ENCODE measurements at places on chromosomes 3 and 15.

- no peak for DNase-seq
Observed at GRCh38 chr3:129003578-129004112, 2.5 kb downstream of the EFCC1 start.

DNA sequence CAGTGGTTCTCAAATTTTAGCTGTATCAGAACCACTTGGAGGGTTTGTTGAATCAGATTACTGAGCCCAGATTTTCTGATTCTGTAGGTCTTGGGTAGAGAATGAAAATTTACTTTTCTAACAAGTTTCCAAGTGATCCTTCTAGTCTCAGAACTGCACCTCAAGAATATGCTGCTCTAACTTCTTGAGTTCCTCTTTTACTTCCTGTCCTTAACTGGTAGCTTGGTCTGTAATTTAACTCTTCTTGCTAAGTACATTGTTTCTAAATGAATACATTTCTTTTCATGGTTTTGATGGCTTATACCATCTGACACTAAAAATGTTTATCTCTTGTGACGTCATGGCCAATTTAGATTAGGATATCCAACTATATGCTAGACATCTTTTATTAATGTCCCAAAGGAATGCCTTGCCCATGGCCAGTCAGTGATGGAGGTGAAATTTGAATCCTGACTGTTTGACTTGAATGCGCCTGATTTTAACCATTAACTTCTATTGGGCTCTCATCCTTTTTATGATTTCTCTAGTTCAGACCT is 262.6 kb upstream of the NAALADL2 start:
- no peak for DNase-seq

DNA sequence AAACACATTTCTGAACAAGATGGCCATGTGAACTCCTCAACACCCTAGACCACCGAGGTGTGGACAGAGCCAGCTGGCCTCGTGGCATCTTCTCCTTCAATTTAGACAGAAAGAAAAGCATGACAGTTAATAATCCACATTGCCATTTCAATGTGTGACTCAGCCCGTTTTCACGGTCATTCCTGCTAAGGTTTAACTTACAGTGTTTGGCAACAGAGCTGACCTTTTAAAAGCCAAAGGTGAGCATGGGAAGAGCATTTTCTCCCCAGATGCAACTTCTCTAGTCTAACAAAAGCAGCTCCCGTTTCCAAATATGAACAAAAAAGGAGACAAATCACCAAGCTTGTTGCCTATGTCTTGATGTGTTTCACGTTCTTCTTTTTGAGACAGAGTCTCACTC is 417.6 kb upstream of the WNT5A start:
- DNase-seq: no peak

DNA sequence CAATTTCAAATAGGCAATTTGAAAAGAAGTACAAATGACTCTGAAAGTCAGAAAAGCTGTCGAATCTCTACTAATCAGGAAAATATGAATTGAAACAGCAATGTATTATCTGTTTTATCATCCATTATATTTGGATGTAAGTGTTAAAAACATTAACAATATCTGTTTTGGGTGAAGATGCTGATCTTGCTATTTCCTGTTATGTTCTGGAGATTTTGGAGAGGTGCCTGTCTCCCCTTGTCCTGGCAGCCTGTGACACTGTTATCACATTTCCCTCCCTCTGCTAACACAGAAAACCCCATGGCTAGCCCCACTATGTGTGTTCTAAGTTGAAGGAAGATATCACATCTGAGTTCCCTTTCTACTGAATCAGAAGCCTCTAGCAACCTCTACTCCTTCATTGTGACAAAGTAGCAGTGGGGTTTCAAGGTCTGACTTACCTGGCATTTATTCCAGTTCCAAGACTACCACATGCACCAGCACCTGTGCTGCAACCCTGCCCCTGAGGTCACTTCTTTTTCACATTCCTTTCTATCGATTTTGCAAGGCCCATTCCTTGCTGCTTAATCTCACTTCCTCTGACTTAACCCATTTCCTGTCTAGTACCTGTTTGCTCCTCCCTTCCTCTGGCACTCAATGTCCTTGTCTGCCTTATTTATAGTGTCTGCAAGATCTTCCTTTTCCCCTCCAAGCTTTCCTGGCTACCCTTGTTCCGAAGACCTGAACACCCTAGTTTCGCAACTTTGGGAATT is 95.5 kb upstream of the COL8A1 start:
- DNase-seq: no peak

GRCh38 chr3:116246406-116246980 is 198.8 kb downstream of the LSAMP start:
- DNase-seq: no peak

- no peak for DNase-seq
Observed at GRCh38 chr3:147838652-147839051, 429.5 kb downstream of the ZIC1 start.

DNA sequence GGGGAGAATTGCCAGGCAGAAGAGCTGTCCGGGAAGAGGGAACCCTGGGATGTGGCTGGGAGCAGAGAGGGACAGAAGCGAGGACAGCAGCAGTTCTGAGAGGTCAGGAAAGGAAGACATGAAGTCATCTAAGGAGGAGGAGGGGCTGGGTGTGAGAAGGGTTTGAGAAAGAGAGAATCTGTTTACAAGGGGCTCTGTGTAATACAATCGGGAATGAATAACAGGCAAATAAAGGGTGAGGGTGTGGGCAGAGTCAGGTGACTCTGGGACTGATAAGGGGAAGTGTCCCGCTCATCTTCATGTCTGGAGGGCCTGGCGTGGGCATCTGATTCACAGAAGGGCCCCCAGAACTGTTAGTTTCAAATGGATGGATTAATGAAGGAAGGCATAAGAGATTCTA is 191.3 kb downstream of the XXYLT1 start:
- DNase-seq: no peak

GRCh38 chr3:16319723-16320122 is 54.7 kb downstream of the OXNAD1 start:
- no peak for DNase-seq

DNA sequence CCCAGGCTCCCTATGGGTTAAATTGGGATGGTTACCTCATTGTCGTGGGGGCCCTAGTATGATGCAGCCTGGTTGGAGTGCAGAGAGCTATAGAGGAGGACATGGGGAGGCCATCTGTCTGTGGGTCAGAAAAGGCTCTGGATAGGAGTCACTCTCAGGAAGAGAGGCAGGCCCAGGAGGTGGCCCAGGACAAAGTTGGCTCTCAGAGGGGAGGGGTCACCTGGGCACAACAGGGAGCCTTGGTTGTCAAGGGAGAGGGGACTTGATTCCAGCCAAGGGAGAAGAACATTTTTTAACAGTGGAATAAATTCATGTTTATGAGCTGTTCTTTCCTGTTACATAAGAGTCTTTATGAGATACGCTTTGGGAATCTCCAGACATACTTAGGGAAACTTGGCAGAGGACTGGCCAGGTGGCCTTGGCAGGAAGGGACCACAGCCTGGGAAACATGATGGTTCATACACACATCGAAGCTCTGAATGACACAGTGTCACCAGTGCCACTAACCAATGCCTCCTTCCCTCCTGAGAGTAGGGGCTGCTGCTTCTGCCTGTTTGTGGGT is 27.5 kb upstream of the LCTL start:
- no peak for DNase-seq

- no peak for DNase-seq
Observed at GRCh38 chr3:76415384-76415783, 624.5 kb upstream of the ROBO2 start.

GRCh38 chr3:43949594-43949993 is 258.9 kb downstream of the ABHD5 start:
- no peak for DNase-seq

- DNase-seq: no peak
Observed at GRCh38 chr15:66832664-66833063, 130.6 kb downstream of the SMAD6 start.

GRCh38 chr3:42979044-42979972 is at the start of gene GASK1A:
Gene GASK1A (plus strand): TSS chr3:42979311. CDS start chr3:42979643, 332 bp downstream.
- DNase-seq: no peak

GRCh38 chr3:125395091-125395490 is 20.0 kb upstream of the ZNF148 start:
- DNase-seq: no peak

DNA sequence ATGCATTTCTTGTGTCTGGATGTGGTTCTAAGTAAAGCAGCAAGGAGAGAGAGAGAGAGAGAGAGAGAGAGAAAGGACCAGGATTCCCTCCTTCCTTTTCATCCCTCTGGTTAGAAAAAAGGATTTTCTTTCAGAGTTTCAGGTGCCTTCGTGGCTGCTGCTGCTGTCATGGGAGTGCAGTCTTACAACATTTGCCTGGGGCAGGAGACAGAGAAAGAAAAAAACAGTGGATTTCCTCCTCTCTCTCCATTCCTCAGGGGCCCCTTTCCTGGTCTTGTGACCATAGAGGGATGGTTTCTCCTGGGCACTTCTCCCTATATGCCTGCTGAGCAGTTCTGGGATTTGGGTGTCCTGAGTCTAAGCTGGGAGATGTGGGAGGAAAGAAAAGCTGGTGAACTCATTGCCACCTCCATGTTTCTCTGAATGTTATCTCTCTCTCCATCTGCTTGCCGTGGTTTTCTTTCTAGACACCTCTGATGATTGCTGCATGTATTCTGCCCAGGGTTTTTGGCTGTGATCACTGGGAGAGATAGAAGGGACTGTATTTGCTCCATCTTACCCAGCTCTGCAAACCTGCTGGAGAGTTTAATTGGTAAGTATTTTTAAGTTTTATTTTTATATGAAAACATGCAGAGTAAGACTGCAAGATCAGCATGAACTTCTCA is 142.4 kb upstream of the RGMA start:
- no peak for DNase-seq

DNA sequence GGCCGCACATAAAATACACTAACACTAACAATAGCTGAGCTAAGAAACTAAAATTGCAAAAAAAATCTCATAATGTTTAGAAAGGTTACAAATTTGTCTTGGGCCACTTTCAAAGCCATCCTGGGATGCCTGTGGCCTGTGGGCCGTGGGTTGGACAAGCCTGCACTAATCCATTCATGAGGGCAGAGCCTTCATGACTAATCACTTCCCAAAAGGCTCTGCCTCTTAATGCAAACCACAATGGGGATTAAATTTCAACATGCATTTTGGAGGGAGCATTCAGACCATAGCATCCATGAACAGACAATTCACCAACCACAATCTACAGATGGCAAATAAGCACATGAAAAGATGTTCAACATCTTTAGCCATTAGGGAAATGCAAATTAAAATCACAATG is 128.2 kb downstream of the SUCLG2 start:
- DNase-seq: no peak

GRCh38 chr15:92891533-92892200 is 8.5 kb upstream of the CHD2 start:
- DNase-seq: no peak

- no peak for DNase-seq
Observed at GRCh38 chr15:101698314-101698713, 26.0 kb downstream of the TARS3 start.

DNA sequence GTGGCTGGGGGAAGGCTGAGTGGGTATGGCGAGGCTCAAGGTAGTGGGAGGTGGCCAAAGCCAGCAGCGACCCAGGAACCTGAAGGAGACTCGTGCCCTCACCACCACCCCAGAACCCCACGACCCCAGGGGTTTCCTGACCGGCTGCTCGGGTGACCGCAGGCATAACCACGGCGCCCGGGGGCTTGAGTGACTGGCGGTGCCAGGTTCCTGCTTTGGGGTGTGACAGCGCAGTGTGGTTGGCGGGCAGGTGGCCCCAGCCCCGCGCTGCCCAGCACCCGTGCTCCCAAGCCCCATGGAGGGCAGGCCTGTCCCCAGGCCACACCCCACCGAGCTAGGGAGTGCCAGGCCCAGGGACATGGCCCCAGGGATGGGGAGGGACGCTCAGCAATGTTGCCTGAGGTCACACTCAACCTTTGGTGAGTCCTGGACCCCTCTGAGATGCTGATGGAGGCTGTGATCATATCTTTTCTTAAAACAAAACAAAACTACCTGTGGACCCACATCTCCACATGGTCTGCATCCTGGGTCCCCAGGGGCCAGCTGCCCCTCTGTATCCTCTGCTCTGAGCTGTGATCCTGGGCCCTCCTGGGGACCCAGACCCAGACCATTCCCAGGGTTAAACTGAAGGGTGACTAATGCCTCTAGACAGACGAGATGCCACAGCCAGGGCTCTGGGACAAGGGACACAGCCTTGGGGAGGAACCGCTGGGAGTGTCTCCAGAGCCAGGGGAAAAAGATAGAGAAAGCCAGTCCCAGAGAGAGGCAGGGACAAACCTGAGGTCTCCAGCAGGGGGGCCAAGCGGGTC is 13.0 kb downstream of the DNAJB8 start:
- DNase-seq: no peak

- DNase-seq: no peak
Observed at GRCh38 chr15:80159811-80160569, 7.2 kb downstream of the FAH start.

- no peak for DNase-seq
Observed at GRCh38 chr3:52024765-52025452, 29.2 kb upstream of the RPL29 start.

- no peak for DNase-seq
Observed at GRCh38 chr3:46316206-46316605, 37.7 kb upstream of the CCR2 start.

GRCh38 chr15:31398677-31399301 is 72.2 kb downstream of the KLF13 start:
- DNase-seq: no peak

DNA sequence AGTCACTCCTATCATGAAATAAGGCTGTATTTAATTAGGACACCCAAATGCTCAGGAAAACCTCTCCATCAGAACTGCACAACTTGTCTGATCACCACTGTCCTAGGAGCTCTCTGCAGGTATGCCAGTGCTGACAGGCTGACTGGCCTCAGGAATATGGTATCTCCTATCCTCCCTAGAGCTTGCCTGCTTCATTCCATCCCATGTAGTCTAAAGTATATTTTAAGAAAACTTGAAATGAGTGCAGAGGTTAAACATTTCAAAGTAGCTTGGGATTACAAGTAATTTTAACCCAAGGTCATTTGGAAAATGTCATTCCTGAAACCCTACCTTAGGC is 23.7 kb downstream of the FILIP1L start:
- DNase-seq: no peak

- no peak for DNase-seq
Observed at GRCh38 chr3:14862661-14863230, 44.0 kb downstream of the FGD5 start.

- DNase-seq: no peak
Observed at GRCh38 chr15:70974004-70974832, 81.6 kb downstream of the LRRC49 start.

DNA sequence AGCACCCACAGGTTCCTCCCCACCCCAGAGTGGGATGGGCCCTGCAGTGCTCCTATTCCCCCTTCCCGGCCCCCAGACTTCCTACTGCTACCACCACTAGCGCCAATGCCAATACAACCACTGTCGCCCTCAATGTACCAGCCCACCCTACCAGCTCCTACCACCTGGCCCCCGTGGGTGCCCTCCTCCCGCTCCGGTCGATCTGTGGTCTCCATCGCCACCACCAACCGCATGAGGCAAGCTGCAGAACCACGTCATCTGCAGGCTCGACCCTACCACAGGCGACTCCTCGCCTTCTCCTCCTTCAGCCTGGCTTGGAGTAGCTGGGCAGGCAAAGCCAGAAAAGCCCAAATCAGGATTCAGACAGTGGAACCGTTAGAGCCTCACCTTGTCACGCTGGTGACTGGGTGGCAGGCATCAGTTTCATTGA is 179.3 kb downstream of the POTEB3 start:
- no peak for DNase-seq
